Kidney (tissue), 22 donors: ENCODE measurements at places on chromosomes 7 and 10. TPM values are rescaled to one million over a fixed set of nuclear protein-coding genes. Genes with fewer than 3 reads are reported as not detected.
A peak's percentile ranks its signal among the peaks of the same experiment; 100 is the strongest.

The FEZF1 gene
- polyA plus RNA-seq: not detected

The SYT15B gene
- 0.39 TPM for polyA plus RNA-seq

The LEP gene
- polyA plus RNA-seq: not detected

GRCh38 chr10:70903262-70903921 lies 15.0 kb upstream of the PCBD1 start:
- DNase-seq: peak; percentile 78
- H3K27ac ChIP-seq: no peak overlapping the region
- H3K4me3 ChIP-seq: no peak overlapping the region
- no peaks in the 10 kb centered on the region for H3K27me3 ChIP-seq
- no peaks in the 10 kb centered on the region for H3K36me3 ChIP-seq

DNA sequence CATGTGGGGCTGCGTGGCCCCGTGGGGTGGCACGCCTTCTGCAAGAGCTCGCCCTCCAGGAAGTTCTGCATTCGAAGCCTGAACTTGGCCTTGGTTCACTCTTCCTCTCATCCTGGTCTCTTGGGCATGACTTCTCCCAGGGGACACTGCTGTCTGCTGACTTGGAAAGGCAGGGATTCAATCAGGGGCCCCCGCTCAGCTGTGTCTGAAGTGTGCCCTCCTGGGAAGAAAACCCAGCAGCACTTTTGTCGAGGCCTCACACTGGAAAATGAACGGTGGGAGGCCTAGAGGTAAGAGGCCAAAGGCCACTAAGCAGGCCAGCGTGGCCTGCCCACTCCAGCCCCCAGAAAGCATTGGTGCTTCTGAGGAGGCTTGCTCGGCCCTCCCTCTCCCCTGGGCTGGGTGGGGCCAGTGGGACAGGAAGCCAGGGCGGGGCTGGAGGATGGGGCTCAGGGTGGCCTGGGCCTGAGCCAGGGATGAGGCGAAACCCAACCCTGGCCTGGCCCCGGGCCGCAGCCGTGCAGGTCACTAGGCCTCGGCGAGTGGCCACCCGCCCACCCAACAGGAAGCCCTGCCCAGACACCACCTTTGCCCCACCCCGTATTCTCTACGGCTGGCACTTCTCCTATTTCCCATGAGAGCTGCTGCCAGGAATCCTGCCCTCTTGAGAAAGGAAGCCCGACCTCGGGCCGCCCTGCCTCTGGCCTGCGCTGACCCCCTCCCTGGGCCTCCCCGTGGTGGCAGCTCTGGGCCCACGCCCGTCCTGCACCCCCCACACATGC lies 81.1 kb downstream of the ZMIZ1 start:
- H3K36me3 ChIP-seq: no peaks in the 10 kb centered on the region
- no peak for DNase-seq
- peak overlapping the region; percentile 98 for H3K27ac ChIP-seq
- no peaks in the 10 kb centered on the region for H3K27me3 ChIP-seq
- H3K4me1 ChIP-seq: peaks cover 60% of the 10 kb centered on the region

DNA sequence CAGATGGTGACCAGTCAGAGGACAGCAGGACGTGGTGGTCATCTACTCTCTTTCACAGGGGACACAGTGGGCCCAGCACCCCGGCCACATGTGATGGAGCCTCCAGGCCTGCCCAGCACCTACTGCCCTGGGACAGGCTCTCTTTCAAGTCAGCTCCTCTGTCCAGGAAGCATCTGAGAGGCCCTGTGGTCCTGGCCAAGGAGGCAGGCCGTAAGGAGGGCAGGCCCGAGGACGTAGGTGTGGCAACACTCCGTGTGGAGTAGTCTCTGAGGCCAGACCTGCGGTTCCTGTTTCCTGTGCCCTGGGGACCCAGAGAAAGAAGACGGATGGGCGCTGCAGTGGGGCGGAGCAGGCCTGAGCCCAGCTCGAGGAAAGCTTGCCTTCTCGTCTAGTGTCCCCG lies 179.2 kb downstream of the EBF3 start:
- no peak overlapping the region for H3K27ac ChIP-seq
- DNase-seq: no peak
- H3K36me3 ChIP-seq: no peaks in the 10 kb centered on the region
- H3K27me3 ChIP-seq: no peaks in the 10 kb centered on the region
